ENCODE measurements at places on chromosomes 16 and 17.

- no peak for DNase-seq
Observed at GRCh38 chr17:410543-411401, 58.2 kb upstream of the RPH3AL start.

- DNase-seq: no peak
Observed at GRCh38 chr17:57636274-57636673, 108.8 kb downstream of the CCDC182 start.

- no peak for DNase-seq
Observed at GRCh38 chr16:84552135-84552534, 47.7 kb upstream of the MEAK7 start.

GRCh38 chr16:83266848-83267553 lies 540.8 kb upstream of the HSBP1 start:
- DNase-seq: no peak

- no peak for DNase-seq
Observed at GRCh38 chr16:57048095-57048494, 44.3 kb upstream of the CPNE2 start.

DNA sequence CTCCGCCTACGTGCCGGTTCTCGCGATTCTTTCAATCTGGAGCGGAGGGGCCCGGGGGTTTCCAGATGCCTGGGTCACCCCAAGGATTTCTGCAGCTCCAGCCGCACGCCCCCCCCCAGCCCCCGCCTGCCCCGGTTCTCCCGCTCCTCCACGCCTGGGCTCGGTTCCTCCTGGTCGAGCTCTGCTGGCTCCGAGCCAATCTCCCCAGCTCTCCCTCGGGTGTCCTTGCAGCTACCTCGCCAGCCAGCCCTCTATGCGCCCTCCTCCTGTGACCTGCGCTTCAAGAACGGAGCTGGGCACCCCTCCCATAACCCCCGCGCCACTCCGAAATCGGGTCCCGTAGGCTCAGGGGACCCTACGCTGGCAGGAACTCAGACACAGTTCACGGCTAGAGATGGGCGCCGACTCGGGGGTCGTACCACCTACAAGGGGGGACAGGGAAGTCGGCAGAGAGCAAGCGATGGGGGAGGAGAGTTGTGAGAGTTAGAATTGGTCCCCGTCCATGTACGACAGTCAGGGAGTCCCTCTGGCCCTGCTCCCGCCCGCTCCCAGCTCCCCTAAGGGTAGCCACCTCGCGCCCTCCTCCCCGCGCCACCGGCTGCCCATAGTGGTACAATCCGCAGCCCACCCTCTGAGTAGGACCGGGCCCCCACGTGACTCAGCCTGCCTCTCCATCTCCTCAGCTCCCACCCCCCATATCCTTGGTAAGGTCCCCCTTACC lies 961 bp downstream of the FGF11 start:
- DNase-seq: no peak

- no peak for DNase-seq
Observed at GRCh38 chr17:47057830-47058229, 78.8 kb upstream of the RPRML start.

DNA sequence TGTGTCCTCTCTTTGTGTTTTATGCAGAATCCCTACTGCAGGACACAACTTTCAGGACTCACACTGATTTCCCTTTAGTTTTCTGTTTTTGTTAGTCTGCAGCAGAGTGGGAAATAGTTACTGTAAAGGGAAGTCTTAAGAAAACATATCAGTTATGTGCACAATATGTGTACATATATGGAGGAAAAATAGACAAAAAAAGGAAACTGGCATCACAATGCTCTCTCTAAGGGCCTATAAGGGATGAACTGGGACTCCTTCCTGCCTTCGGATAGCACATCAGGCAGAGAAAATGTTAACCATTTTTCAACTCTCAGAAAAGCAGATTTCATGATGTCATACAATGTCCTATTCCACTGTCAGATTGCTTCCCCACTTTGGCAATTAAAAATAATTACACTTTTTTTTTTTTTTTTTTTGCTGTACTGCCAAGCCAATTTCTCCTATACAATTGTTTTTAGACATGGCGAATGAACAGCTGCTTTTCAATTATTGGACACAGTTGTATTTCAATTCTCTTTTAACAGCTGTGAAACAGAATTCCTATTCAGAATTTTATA lies 112.5 kb upstream of the KCNJ16 start:
- no peak for DNase-seq

DNA sequence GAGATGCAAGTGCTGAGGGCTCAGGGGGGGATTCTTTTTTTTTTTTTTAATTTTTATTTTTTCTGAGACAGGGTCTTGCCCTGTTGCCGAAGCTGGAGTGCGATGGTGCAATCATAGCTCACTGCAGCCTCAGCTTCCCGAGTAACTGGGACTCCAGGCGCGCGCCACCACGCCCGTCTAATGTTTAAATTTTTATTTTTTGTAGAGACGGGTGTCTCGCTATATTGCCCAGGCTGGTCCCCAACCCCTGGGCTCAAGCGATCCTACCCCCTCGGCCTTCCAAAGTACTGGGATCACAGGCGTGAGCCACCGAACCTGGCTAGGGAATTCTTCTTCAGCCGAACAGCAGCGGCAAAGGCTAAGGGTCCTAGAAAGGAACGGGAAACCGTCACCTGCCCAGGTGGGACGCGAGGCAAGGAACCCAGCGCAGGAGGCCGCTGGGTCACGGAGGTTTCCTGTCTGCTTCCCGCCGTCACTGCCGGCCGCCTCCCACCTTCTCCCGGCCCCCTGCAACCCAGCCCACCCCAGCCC lies 13.3 kb upstream of the OR1F1 start:
- no peak for DNase-seq
